ENCODE measurements at places on chromosomes 4 and X. TPM values are rescaled to one million over a fixed set of nuclear protein-coding genes. Genes with fewer than 3 reads are reported as not detected.

The HEPH gene
- total RNA-seq = 64.5 TPM

The CITED1 gene
- not detected for total RNA-seq

- peaks cover 30% of the 10 kb centered on the region for H3K4me1 ChIP-seq
- H3K27me3 ChIP-seq = no peaks in the 10 kb centered on the region
- DNase-seq = peak; percentile 87
- H3K36me3 ChIP-seq = no peaks in the 10 kb centered on the region
- peak overlapping the region; percentile 37 for H3K4me3 ChIP-seq
Observed at GRCh38 chr4:140238351-140239056, 84.5 kb upstream of the MAML3 start.

- no peaks in the 10 kb centered on the region for H3K36me3 ChIP-seq
- DNase-seq = no peak
- peak within 1 kb of the TSS; percentile 80 for H3K27ac ChIP-seq
- H3K4me3 ChIP-seq = peak within 1 kb of the TSS; percentile 74
- H3K27me3 ChIP-seq = no peaks in the 10 kb centered on the region
- peaks cover 5% of the 10 kb centered on the region for H3K4me1 ChIP-seq
Observed at GRCh38 chrX:93673869-93674271, at the start of gene FAM133A. Gene FAM133A (plus strand): TSS chrX:93674206. CDS start chrX:93709420, 35,214 bp downstream.

DNA sequence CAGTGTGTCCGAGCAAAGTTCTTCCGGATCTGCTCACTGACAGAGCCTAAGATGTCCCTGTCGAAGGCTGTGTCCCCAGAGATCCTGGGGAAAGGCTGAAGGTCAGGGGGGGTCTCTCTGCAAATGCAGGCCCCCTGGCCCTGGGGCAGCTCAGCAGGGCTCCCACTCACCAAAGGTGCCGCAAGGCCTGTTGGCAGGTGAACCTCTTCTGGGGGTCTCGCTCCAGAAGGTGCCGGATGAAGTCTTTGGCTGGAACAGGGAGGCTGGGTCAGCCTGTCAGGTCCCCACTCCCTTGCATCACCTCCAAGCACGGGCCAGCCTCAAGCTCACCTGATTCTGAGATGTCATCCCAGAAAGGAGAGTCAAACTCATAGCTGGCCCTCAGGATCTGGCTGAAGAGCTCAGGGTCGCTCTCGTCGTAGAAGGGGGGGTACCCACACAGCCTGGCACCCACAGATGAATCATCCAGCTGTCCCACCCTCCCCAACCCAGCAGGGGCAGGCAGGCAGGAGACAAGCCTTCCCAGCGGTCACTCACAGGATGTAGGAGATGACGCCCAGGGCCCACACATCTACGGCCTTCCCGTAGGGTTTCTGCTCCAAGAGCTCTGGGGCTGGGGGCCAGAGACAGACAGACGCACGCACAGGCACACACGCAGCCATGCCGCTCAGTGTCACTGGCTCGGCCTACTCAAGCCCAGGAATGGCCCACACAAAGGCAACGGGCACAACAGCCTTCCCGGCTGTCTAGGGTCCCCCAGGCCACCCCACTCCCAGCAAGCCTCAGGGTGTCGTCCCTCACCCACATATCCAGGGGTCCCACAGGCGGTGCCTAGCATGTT is 2.6 kb downstream of the PNCK start:
- peaks cover 15% of the 10 kb centered on the region for H3K27me3 ChIP-seq
- no peaks in the 10 kb centered on the region for H3K36me3 ChIP-seq

DNA sequence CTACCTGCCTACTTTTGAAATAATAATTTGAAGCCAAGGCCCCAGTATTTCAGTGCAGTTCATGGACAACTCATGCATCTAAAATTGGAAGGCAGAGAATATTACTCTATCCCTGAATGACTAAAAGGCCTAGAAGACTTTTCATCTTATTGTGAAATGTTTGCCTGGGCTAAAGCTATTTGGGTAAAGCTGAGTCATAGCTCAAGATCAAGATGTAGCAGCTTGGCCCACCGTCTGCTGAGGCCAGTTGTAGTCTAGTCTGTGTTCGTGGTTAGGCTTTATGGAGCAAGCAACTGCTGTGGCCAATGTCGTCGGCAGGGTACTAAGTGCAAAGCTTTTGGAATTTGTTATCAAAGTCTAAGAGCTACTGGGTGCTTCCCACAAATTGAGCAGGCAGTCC is 929.1 kb downstream of the RAB28 start:
- no peaks in the 10 kb centered on the region for H3K36me3 ChIP-seq
- H3K27me3 ChIP-seq = no peaks in the 10 kb centered on the region
- H3K4me1 ChIP-seq = no peaks in the 10 kb centered on the region
- no peak overlapping the region for H3K27ac ChIP-seq
- H3K4me3 ChIP-seq = no peak overlapping the region
- DNase-seq = peak; percentile 65

- H3K4me1 ChIP-seq = peaks cover 24% of the 10 kb centered on the region
- no peak overlapping the region for H3K27ac ChIP-seq
- no peaks in the 10 kb centered on the region for H3K36me3 ChIP-seq
- peaks cover 27% of the 10 kb centered on the region for H3K27me3 ChIP-seq
- DNase-seq = no peak
Observed at GRCh38 chrX:72125331-72126047, 6.2 kb downstream of the RTL5 start.

DNA sequence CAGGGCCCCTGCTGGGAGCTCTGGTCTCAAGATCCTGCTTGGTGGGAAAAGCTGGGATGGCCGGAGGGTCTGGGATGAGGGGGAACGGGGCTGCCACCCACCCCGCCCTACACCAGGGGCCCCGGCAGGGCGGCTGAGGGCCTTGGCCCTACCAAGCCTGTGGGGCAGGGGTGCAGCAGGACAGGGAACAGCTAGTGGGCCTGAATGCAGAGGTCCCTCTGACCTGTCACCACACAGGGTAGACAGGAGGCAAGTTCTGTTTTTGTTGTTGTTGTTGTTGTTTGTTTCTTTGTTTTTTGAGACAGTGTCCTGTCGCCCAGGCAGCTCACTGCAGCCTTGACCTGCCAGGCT is 332 bp upstream of the RENBP start:
- DNase-seq = no peak
- H3K4me3 ChIP-seq = peak overlapping the region; percentile 51
- peaks cover 6% of the 10 kb centered on the region for H3K36me3 ChIP-seq
- H3K27ac ChIP-seq = no peak overlapping the region

GRCh38 chrX:153773218-153773611 is 7.6 kb upstream of the SRPK3 start:
- peak; percentile 78 for DNase-seq
- no peaks in the 10 kb centered on the region for H3K27me3 ChIP-seq
- H3K27ac ChIP-seq = no peak overlapping the region
- no peak overlapping the region for H3K4me3 ChIP-seq
- H3K36me3 ChIP-seq = no peaks in the 10 kb centered on the region

GRCh38 chrX:109347632-109348031 is 134.3 kb downstream of the GUCY2F start:
- peaks cover 10% of the 10 kb centered on the region for H3K27me3 ChIP-seq
- H3K4me3 ChIP-seq = no peak overlapping the region
- H3K27ac ChIP-seq = no peak overlapping the region
- peak; percentile 9 for DNase-seq

- peak overlapping the region; percentile 95 for H3K27ac ChIP-seq
- no peaks in the 10 kb centered on the region for H3K36me3 ChIP-seq
- no peaks in the 10 kb centered on the region for H3K27me3 ChIP-seq
- H3K4me3 ChIP-seq = peak overlapping the region; percentile 14
- H3K4me1 ChIP-seq = peaks cover 64% of the 10 kb centered on the region
Observed at GRCh38 chr4:15234116-15234855, 193.5 kb upstream of the C1QTNF7 start.

DNA sequence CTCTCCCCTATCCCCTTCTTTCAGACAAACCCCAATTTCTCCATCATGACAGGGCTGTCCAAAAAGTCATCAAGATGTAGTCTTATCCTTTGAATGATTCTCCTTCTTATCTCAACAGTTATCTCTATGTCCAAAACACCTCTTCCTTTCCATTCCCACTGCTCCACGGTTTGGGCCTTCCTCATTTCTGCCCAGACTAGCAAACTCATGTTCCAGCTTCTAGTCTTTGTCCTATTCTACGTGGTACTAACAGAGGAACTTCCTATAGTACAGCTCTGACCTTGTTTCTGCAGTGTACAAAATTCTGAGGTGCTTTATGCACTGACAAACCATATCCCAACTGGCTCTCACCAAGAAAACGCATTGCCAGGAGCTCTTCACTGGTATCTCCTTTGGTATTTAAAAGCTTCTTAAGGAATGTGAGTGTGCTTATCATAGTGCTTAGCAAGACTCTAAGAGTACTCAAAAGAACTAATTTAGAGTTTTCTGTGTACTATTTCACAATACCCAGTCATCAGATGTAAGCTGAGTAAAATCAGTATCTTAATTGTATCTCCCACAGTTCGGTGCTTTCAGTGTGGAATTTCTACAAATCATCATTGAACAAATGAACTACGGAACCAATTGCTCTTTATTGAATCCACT is 65.5 kb downstream of the MAML3 start:
- H3K4me1 ChIP-seq = peaks cover 12% of the 10 kb centered on the region
- no peaks in the 10 kb centered on the region for H3K27me3 ChIP-seq
- H3K27ac ChIP-seq = no peak overlapping the region
- DNase-seq = no peak

DNA sequence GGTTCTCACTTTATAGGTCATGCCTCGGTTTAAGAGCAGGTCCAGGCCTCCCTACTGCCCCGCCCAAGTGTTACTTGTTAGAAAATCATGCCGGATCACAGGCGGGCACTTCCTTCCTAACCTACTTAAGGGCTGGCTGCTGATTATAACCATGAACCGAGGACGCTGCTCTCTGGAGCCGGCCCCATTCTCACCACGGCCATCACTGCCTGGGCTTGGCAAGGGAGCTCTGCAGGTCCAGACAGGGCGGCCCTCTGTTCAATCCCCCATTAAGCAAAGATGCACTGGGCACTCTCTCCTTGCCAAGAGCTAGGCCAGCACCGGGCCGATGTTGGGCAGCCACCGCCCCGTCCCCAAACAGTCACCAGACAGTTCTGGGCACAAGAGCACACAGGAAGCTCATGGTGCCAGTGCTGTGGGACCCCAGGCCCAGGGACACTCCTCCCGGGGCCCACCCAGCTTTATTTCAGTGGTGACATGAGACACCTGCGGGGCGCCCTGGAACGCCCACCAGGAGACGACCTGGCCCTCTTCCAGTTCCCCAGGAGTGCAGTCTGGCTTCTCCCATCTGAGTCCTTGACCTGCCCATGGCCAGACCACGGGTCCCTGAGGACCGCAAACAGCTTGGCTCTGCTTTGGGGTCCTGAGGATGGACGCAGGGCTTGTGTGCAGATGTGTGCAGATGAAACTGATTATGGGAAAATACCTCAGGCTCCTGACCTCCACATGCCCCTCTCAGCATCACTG is 44.0 kb downstream of the ABLIM2 start:
- DNase-seq = peak; percentile 70
- H3K36me3 ChIP-seq = no peaks in the 10 kb centered on the region
- no peaks in the 10 kb centered on the region for H3K4me1 ChIP-seq

- no peak overlapping the region for H3K27ac ChIP-seq
- no peaks in the 10 kb centered on the region for H3K4me1 ChIP-seq
- no peaks in the 10 kb centered on the region for H3K36me3 ChIP-seq
- no peak overlapping the region for H3K4me3 ChIP-seq
- no peaks in the 10 kb centered on the region for H3K27me3 ChIP-seq
Observed at GRCh38 chr4:142160509-142160908, 524.1 kb downstream of the IL15 start.
